ENCODE measurements at places on chromosomes 2 and 18.

GRCh38 chr2:10776231-10776977 is 36.2 kb downstream of the PDIA6 start:
- no peak for DNase-seq

- no peak for DNase-seq
Observed at GRCh38 chr2:86482034-86482433, 40.9 kb downstream of the KDM3A start.

DNA sequence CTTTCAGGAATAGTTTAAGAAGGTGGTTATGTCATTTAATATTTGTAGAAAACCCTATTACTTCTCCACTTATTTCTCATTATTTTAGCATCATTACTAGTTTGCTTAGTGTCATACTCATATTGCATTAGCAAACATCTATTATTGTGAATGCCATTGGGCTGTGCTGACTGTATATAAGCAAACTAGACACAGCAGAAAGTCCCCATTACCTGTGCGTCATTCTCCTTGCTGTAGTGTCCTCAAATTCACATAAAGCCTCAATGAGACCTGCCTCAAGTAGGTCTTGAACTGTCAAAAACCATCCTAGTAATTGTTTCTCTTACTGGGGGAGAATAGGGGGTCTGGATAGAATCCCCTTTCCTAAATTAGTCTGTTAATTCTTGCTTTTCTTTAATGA is 43.6 kb downstream of the MALT1 start:
- DNase-seq, result no peak

DNA sequence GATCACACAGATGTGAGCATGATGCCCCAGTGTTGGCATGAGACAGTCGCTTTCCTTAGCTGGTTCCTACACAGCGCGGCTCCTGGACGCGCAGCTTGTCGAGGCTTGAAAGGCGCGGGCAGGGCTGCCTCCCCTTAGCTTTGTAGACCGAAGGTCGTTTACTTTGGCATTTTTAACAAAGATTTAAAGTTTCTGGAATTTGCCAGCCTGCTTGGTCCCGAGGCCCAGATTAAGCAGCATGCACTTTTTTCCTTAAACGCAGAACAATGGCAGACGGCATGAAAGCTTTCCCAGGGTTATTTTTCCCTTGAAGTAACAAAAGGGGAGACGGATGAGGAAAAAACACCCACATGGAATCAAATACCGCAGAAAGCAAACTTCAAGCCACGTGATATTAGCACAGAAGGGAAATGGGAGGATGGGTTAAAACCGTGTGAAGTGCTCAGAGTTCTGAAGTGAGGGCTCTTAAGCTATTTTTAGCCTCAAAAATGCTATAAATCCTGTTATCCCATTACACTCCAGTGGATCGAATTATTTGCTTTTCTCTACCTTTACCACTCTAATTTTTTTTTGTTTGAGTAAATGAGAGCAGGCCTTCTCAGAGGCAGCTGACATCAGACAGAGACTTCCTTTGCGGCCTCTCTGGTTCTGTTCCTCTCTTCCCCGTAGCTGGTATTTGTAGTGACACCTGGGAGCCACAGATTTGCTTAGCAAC is 55.7 kb downstream of the NPAS2 start:
- no peak for DNase-seq

DNA sequence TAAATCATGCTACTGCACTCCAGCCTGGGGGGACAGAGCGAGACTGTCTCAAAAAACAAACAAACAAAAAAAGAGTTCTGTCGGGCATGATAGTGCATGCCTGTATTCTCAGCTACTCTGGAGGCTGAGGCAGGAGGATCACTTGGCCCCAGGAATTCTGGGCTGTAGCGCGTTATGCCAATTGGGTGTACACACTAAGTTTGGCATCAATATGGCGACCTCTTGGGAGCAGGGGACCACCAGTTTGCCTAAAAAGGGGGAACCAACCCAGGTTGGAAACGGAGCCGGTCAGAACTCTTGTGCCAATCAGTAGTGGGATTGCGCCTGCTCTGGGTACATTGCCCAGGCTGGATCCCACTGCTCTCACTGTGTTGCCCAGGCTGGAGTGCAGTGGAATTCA is 49.7 kb downstream of the SDC1 start:
- no peak for DNase-seq

GRCh38 chr2:197893403-197894177 is 89.2 kb downstream of the PLCL1 start:
- no peak for DNase-seq

DNA sequence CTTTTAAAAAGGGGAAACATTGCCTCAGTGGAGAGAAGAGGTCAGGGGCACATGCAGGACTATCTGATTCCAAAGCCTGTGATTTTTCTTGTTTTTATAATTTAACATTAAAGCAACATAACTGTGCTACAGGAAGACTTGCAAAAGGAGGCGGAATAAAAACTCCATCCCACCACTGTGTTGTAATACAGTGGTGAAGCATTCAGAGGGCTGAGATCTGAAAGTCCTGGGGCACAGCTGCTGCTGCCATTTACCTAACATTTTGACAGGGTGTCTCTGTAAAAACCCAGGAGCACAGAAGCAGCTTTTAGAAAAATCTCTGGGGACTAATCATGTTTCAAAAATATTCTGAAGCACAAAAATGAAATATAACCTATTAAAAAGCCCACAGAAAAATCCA is 97.6 kb downstream of the GRB14 start:
- DNase-seq, result no peak

DNA sequence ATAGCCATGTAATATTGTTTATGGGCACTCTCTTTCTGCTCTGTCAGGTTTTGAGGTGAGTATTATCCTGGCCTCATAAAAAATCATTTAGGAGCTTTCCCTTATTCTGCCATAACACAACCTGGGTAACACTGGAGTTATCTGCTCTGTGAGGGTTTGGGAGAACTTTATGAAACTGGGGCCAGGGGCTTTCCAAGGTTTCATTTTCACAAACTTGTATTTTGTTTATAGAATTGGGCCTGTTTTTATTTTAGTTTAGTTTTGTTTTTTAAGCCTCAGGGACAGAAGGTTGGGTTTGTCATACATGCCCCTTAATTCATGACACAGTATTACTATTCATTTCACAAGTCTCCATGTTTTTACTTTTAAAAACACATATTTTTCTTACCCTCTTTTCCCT is 83.5 kb downstream of the IRS1 start:
- DNase-seq, result no peak

DNA sequence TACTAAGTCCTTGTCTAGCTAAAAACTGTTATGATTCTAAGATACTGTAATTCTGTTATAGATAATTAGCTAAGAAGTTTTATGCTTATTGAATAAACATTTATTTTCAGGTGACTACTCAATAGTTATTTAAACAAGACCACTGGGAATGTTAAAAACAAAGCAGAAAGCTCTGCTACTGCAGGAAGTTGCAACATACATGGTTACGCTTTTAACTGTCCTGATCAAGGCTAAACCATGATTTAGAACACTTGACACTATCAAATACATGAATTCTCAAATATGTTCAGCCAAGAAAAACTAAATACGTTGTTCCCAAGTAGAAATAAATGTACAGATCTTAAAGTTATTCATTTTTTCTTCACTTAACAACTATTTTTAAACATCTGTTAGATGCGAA is 263.9 kb downstream of the NCKAP5 start:
- no peak for DNase-seq

- DNase-seq, result no peak
Observed at GRCh38 chr2:16777123-16777870, 111.7 kb upstream of the CYRIA start.

- no peak for DNase-seq
Observed at GRCh38 chr2:105329197-105329554, 359 bp downstream of the TGFBRAP1 start.

GRCh38 chr2:216086207-216086893 is 4.6 kb downstream of the TMEM169 start:
- no peak for DNase-seq

GRCh38 chr2:229173825-229174359 is 97.2 kb downstream of the PID1 start:
- no peak for DNase-seq

GRCh38 chr2:179170901-179171300 is 93.7 kb downstream of the SESTD1 start:
- DNase-seq, result no peak

DNA sequence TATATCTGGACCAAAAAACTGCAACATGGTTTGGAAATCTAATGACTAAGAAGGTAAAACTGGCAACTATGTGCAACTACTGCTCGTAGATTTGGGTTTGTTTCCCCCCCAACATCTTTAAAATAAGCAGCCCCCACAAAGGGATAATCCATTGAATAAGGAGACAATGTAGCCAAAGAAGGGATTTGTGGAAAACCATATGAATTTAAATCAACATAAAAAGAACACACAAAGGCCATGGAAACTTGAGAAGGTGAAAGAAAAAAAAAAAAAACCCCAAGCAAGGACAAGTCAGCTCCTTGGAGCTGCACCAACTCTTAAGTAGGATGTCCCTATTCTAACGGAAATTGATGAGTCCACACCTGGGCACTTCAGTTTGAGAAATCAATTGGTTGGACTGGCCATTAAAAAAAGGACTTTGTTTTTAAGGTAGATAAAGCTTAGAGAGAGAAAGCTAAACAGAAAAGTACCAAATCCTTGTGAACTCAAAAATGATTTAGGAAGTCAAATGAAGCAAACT is 53.7 kb upstream of the ST8SIA5 start:
- no peak for DNase-seq

- DNase-seq, result no peak
Observed at GRCh38 chr2:150171065-150171548, 316.4 kb downstream of the RND3 start.

DNA sequence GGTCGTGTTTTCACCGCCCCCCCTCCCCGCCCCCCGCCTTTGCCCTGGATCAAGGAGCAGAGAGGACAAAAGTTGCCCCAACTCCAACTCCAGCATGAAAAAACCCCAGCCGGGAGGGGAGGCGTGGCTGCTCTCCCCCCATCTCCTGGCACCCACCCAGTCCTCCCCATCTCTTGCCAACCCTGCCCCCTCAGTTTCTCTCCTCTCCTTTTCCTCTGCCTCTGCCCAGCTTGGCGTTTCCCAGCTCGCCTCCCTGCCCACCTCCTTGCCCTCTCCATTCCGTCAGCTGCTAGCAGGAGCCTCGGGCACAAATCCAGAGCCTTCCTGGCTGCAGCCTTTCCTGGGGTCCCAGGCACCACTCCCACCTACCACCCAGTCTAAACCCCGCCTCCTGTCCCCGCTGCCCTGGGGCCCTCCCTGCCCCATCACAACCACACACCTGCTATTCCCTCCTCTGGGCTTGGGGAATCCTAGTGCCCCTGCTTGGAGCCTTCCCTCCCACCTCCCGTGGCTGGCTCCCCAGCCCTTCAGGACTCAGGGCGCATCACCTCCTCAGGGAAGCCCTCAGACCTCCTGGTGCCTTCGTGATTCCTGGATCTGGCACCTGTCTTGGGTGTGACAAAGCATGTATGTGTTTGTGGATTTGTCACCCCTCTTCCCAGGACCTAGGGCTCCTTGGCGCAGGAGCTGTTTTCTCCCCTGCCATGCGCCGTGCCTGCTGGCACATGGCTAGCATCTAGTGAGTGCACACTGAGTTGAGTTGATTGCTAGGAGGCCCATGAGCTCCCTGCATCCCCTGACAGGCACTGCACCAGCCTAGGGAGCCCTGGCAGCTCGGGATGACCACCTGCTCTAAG is 209.1 kb downstream of the TFCP2L1 start:
- no peak for DNase-seq

- DNase-seq, result no peak
Observed at GRCh38 chr2:190043441-190043840, 19.1 kb downstream of the MSTN start.

GRCh38 chr2:204505488-204505887 is 39.8 kb upstream of the PARD3B start:
- DNase-seq, result no peak

- no peak for DNase-seq
Observed at GRCh38 chr2:59076079-59076619, 835.0 kb upstream of the FANCL start.

- DNase-seq, result no peak
Observed at GRCh38 chr2:215528555-215528954, 92.7 kb upstream of the FN1 start.

DNA sequence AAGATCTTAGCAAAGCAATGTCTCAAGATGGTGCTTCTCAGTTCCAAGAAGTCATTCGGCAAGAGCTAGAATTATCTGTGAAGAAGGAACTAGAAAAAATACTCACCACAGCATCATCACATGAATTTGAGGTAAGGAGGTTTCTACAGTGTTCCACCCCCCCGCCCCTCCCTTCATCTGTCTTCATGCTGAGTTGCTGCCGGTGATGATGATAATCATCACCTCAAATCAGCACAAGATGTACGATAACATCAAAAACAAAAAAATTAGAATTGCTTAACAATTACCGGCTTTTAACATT is 14.6 kb downstream of the UGP2 start:
- DNase-seq, result peak; percentile 26

GRCh38 chr18:3713166-3713565 is 263.2 kb downstream of the TGIF1 start:
- DNase-seq, result no peak

DNA sequence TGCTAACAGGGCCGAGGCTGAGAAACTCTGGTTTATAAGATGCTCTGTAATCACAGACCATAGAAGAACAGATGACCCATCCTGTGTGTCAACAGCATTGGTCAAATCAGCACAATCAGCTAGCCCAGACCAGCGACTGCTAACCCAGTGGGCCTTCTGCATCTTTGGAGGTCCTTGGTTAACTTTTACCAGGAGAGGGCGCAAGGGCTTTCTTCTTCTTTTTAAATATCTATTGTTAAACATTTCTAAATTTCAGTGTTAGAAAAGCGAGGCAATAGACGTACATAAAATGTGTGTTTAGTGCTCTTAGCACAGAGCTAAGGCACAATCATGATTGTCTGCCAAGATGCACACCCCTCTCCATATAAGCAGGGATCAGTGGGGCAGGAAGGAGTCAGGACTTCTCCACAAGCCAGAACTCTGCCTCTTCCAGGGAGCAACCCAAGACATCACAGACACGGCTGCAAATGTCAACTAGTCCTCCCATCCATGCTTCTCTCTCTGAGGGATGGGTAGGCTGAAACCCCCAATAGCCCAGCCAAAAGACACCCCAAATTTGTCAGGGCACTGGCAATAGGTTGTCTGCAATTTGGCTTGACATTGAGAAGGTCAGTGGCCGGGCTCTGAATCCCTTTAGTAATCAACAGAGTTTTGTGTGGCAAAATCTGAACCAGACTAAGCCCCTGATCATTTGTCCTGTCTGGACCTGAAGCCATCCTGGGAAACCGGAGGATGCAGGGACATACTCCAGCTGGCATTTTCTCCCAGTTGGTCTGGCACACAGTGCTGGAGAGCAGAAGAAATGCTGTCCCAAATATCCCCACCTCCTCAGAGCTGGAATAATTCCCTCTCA is 188.2 kb downstream of the BCL2 start:
- peak; percentile 30 for DNase-seq

GRCh38 chr2:118032169-118033013 is 18.5 kb upstream of the CCDC93 start:
- no peak for DNase-seq

DNA sequence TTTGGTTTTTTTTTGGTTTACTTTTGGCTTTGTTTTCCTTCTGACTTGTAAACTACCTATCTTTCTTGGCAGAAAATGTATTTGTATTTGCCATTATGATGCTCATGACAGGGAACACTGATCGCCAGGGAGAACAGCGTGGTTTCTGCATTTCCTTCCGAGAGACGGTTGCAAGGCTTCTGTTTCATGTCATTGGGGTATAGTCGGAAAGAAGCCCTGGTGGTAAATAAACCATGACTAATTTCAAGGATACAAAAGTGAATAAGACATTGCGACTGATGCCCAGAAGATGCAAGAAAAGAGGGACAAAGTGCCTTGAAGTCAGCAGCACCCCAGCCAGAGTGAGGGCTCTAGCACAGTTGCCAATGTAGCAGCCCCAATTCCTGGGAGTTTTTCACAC is 4.2 kb upstream of the CAPN14 start:
- no peak for DNase-seq

GRCh38 chr2:224849264-224849663 is 133.1 kb upstream of the CCDC195 start:
- no peak for DNase-seq

GRCh38 chr18:72107647-72108383 is 436.3 kb downstream of the CBLN2 start:
- no peak for DNase-seq
